ENCODE measurements at places on chromosomes 3 and 15. TPM values are rescaled to one million over a fixed set of nuclear protein-coding genes. Genes with fewer than 3 reads are reported as not detected.

- peak overlapping the region; percentile 3 for H3K27ac ChIP-seq
- H3K27me3 ChIP-seq = no peaks in the 10 kb centered on the region
- no peaks in the 10 kb centered on the region for H3K36me3 ChIP-seq
- DNase-seq = no peak
- H3K4me3 ChIP-seq = no peak overlapping the region
Measured at GRCh38 chr15:68316061-68316804, 38.7 kb downstream of the FEM1B start.

- H3K4me3 ChIP-seq = no peak overlapping the region
- H3K4me1 ChIP-seq = peaks cover 60% of the 10 kb centered on the region
- no peaks in the 10 kb centered on the region for H3K27me3 ChIP-seq
- peaks cover 9% of the 10 kb centered on the region for H3K36me3 ChIP-seq
- no peak for DNase-seq
Measured at GRCh38 chr3:187750513-187751123, 5.3 kb upstream of the BCL6 start.

- DNase-seq = peak; percentile 13
- H3K4me3 ChIP-seq = peak overlapping the region; percentile 9
- H3K36me3 ChIP-seq = peaks cover 3% of the 10 kb centered on the region
- H3K27ac ChIP-seq = no peak overlapping the region
- peaks cover 11% of the 10 kb centered on the region for H3K4me1 ChIP-seq
- H3K27me3 ChIP-seq = peaks cover 38% of the 10 kb centered on the region
Measured at GRCh38 chr15:83207009-83207659, 489 bp downstream of the HDGFL3 start.

GRCh38 chr3:112670824-112671223 lies 29.9 kb upstream of the CCDC80 start:
- peaks cover 15% of the 10 kb centered on the region for H3K27me3 ChIP-seq
- H3K27ac ChIP-seq = peak overlapping the region; percentile 81
- peaks cover 21% of the 10 kb centered on the region for H3K36me3 ChIP-seq
- no peak overlapping the region for H3K4me3 ChIP-seq
- peaks cover 76% of the 10 kb centered on the region for H3K4me1 ChIP-seq

- no peak overlapping the region for H3K4me3 ChIP-seq
- H3K27me3 ChIP-seq = no peaks in the 10 kb centered on the region
Measured at GRCh38 chr3:64892671-64893309, 205.0 kb upstream of the ADAMTS9 start.

- peaks cover 3% of the 10 kb centered on the region for H3K27me3 ChIP-seq
- H3K27ac ChIP-seq = no peak overlapping the region
- no peak for DNase-seq
- H3K4me3 ChIP-seq = no peak overlapping the region
- no peaks in the 10 kb centered on the region for H3K4me1 ChIP-seq
Measured at GRCh38 chr3:194381460-194381875, 11.9 kb upstream of the LRRC15 start.

DNA sequence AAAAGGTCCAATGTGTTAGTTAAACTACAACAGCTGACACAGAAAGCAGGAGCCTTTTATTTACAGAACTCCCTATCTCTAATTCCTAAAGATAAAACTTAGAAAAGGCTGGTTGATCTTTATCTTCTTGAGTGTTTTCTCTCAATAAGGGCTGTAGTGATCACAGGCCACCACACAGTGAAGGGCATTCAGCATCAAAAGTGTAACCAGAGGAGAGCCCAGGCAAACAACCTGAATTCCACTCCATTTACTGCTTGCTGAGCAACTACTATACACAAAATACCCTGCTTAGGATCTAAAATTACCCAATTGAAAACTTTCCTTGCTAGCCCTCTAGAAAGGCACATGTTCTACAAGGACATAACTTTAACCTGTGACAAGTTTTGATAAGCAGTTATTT lies 122.7 kb downstream of the MEIS2 start:
- DNase-seq = no peak
- no peaks in the 10 kb centered on the region for H3K4me1 ChIP-seq
- H3K36me3 ChIP-seq = no peaks in the 10 kb centered on the region
- H3K27ac ChIP-seq = no peak overlapping the region

GRCh38 chr3:71285086-71285485 lies 298.4 kb downstream of the FOXP1 start:
- no peak overlapping the region for H3K27ac ChIP-seq
- no peaks in the 10 kb centered on the region for H3K27me3 ChIP-seq
- H3K4me3 ChIP-seq = no peak overlapping the region
- DNase-seq = no peak
- peaks cover 3% of the 10 kb centered on the region for H3K36me3 ChIP-seq
- peaks cover 4% of the 10 kb centered on the region for H3K4me1 ChIP-seq

DNA sequence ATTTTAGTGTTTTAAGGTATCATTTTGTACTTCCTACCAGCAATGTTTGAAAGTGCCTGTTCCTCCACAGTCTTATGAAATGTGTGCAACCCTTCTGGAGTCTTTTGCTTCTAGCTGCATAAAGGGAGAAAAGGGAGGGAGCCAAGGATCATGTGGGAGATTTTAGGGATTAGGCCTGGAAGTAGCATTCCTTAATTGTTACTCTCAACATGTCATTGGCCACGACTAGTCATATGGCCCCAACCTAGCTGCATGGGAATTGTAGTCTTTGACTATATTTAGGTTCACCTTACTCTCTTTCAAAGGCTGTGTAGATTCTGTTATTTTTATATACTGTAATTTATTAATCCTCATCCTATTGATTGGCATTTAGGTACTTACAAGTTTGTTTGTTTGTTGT lies 14.9 kb downstream of the CRTAP start:
- H3K4me3 ChIP-seq = no peak overlapping the region
- DNase-seq = no peak
- H3K27me3 ChIP-seq = no peaks in the 10 kb centered on the region
- H3K36me3 ChIP-seq = peaks cover 23% of the 10 kb centered on the region
- H3K27ac ChIP-seq = no peak overlapping the region

DNA sequence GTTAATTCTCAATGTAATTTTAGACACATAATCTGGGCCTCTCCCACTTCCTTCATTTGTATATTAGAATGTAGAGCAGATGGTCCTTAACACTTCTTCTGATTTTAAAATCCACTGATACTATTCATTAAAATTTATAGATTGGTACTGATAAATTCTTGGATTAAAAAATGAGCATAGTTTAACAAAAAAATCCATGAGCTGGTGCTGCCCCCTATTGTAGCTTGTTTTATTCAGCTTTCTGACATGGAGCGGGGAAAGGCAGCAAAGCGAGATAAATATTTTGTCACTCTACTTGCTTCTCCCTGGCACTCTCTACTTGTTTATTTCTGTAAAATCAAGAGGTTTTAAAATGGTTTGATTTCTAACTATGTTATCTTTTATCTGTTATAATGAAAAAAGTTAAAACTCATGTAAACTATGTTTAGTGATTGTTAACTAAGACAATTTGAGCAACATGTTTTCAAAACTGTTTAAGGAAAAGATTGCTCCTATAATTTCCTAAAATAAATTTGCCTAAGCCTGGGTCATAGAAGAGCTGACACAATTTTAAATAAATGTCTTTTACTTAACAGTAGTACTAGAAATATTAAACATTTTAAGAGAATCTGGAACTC lies 26.5 kb upstream of the PLOD2 start:
- DNase-seq = no peak
- H3K27me3 ChIP-seq = peaks cover 6% of the 10 kb centered on the region
- no peaks in the 10 kb centered on the region for H3K4me1 ChIP-seq
- no peak overlapping the region for H3K27ac ChIP-seq
- H3K36me3 ChIP-seq = no peaks in the 10 kb centered on the region
- H3K4me3 ChIP-seq = no peak overlapping the region

GRCh38 chr15:37537802-37538201 lies 396.6 kb upstream of the TMCO5A start:
- H3K4me3 ChIP-seq = no peak overlapping the region
- no peaks in the 10 kb centered on the region for H3K4me1 ChIP-seq
- H3K36me3 ChIP-seq = no peaks in the 10 kb centered on the region
- no peak for DNase-seq

- no peak for DNase-seq
- no peaks in the 10 kb centered on the region for H3K4me1 ChIP-seq
Measured at GRCh38 chr3:57743496-57743895, 12.6 kb upstream of the SLMAP start.

DNA sequence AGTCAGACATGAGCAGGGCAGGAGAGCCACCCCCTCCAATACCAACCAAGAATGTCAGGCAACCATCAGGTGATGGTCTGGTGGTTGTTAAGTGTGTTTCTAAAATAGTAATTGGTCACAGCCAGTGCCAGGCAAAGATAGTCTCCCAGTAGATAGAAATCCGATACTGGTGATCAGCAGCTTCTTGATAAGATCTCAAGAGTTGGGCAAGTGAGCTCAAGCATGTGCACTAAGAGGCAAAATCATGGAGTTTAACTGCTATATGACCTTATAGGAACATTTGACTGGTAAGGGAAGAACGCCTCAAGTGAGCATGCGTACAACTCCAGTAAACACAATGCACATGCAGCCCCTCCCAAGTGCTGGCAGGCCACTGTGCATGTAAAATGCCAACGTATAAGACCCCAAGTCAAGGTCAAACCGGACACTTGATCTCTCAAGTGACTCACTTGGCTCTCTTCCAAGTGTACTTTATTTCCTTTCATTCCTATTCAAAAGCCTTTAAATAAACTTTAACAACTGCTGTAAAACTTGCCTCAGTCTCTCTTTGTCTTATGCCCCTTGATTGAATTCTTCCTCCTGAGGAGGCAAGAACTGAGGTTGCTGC lies 36.0 kb upstream of the CBLB start:
- peaks cover 3% of the 10 kb centered on the region for H3K36me3 ChIP-seq
- H3K4me3 ChIP-seq = no peak overlapping the region
- DNase-seq = no peak
- H3K4me1 ChIP-seq = peaks cover 12% of the 10 kb centered on the region

UROC1 gene
- not detected for total RNA-seq

CADM2 gene
- total RNA-seq = not detected

TMEM43 gene
- 40.4 TPM for total RNA-seq

CMTM7 gene
- total RNA-seq = 62.6 TPM

All from activated CD4-positive, alpha-beta T cell treated with anti-CD3 and anti-CD28 coated beads, Interleukin-2, amount 10 ng/mL, durations not matched to agents 7 days and 5 days (primary cell).